ENCODE measurements at places on chromosomes 11 and 22.

DNA sequence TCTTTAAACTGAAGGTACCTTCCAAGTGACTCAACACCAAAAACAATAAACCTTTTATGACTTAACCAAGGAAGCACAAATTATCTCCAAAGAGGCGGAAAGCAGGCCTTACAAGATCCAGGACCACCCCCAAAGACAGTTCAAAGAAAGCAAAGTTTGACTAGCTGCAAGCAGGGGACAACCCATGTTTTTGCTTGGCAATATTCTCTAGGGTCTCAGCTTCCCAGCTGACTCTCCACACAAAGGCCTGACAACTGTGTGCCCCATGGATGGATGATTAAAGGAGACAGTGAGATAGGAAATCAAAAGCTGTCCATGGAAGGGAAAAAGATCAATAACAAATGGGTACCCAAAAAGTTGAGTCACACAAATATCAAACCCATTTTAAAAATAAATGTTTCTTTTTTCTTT is 232.2 kb downstream of the DDX10 start:
- no peak for DNase-seq

DNA sequence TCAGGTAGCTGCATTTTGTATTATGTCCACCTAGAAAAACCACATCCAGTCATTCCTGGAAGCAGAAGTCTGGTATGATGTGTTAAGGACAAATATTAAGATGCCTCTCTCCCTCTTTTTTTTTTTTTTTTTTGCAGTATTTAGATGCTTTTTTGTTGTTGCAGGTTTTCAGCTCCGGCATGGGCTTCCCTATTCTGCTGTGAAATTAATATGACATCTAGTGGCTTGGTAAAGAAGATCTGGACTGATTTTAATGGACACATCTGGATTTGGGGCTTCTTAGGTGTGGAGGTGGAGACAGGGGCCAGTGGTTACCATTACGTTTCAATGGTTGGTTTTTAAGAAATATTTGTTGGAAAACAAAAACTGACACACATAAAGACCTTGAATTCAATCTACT is 47.5 kb upstream of the RASSF10 start:
- no peak for DNase-seq

DNA sequence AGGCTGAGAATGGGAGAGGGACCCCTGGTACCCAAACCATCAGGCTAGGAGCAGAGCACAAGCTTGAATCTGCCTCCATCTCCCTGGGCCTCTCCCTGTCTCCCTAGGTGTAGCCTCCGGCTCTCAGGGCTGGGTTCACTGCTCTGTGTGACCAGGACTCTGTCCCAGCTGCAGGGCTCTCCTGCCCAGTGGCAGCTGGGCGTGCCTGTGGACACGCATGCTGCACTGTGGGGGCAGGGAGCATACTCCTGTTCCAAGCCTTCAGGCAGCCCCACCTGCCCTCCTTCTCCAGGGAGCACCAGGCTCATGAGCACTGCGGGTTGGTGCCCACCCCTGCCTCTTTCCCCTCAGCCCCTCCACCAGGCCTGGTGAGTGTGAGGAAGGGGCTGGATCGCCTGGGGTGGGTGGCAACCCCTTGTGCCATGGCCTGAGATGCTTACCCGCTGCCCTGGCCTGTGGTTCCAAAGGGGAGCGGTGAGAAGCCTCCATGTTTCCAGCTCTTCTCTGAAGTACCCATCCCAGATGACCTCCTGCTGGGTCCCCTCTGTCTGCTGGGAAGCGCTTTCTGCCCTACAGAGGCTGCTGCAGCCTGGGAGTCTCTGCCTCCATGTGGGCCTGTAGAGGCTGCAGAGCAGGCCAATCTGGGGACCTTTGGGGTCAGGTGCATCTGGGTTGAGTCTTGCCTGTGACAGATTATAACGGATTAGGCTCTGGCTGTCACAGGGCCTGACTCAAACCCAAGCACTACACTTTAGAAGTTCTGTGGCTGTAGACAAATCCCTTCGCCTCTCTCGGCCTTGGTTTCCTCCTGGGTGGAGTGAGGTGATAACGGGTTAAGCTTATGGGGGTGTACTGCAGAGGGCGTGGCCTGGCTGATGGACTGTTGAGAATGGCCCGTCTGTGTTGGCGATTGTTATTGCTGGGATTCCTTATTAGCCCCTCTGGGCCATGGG is 43.7 kb downstream of the WNT11 start:
- no peak for DNase-seq

GRCh38 chr11:45145083-45145378 is 1.4 kb upstream of the PRDM11 start:
- no peak for DNase-seq

- DNase-seq, result no peak
These were observed 62.4 kb upstream of the MYEOV start for GRCh38 chr11:69231466-69232018.

GRCh38 chr11:131446590-131447275 is 76.3 kb downstream of the NTM start:
- DNase-seq, result no peak
